Cardiac muscle cell (in vitro differentiated cells and primary cell): ENCODE measurements at places on chromosomes 16 and 17. TPM values are rescaled to one million over a fixed set of nuclear protein-coding genes. Genes with fewer than 3 reads are reported as not detected.
A peak's percentile ranks its signal among the peaks of the same experiment; 100 is the strongest.

Gene ARL2BP
- 128 and 144 TPM in 2 replicates for polyA plus RNA-seq

DNA sequence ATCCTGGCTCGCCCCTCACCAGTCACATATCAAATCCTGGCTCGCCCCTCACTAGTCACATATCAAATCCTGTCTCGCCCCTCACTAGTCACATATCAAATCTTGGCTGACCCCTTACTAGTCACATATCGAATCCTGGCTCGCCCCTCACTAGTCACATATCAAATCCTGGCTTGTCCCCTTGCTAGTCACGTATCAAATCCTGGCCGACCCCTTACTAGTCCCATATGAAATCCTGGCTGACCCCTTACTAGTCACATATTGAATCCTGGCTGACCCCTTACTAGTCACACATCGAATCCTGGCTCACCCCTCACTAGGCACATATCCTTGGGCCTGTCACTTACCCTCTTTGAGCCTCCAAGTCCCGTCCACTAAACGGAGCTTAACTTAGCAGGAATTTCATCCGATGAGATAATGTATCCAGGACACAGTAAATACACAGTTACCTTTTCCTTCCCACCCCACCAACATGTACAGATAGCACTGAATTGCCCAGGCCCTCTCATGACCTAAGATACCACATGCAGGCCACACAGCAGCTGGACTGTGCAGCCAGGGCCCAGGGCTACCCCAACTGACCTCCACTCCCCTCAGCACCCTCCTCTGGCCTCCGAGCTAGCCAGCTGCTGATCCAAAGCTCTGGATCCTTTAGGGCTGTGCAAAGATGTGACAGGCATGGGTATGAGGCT lies 157.8 kb upstream of the RPH3AL start:
- peaks cover 4% of the 10 kb centered on the region for H3K4me1 ChIP-seq
- H3K36me3 ChIP-seq = no peaks in the 10 kb centered on the region
- no peak overlapping the region for H3K4me3 ChIP-seq

DNA sequence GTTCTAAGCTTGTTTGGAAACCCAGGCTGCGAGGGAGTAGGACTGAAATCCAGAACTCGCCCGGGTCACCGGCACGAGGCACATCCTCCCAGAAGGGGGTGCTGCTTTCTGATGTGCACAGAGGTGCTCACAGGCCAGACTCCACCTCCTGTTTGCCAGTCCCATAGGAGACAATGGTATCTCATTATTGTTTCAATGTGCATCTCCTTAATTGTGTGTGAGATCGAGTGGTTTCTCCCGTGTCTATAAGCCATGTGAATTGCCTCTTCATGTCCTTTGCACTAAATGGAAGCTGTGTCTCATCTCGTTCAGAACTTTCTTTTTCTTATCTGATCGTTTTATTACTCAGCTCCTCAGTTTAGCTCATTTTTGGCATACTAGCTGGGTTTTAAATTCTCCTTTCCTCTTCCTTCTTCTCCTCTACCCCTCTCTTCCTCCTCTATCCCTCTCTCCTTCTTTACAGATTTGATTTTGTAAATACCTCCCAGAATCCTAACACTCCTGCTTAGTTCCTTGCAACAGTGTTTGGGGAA lies 32.1 kb upstream of the PRKCB start:
- H3K27me3 ChIP-seq = no peaks in the 10 kb centered on the region
- H3K36me3 ChIP-seq = no peaks in the 10 kb centered on the region
- no peak overlapping the region for H3K27ac ChIP-seq
- no peaks in the 10 kb centered on the region for H3K4me1 ChIP-seq
- H3K4me3 ChIP-seq = no peak overlapping the region

- H3K27ac ChIP-seq = peak overlapping the region; percentile 73
- H3K4me3 ChIP-seq = no peak overlapping the region
- no peak for DNase-seq
- no peaks in the 10 kb centered on the region for H3K27me3 ChIP-seq
These were observed 53.7 kb downstream of the SF3B3 start for GRCh38 chr16:70577256-70577698.

- no peaks in the 10 kb centered on the region for H3K4me1 ChIP-seq
- DNase-seq = peak; percentile 36
- no peak overlapping the region for H3K27ac ChIP-seq
These were observed 10.9 kb upstream of the C16orf54 start for GRCh38 chr16:29756654-29757053.

Gene C16orf86
- 1.7 and 5.1 TPM in 2 replicates for polyA plus RNA-seq

Gene TRPV2
- 0.72 and 0.93 TPM in 2 replicates for polyA plus RNA-seq

DNA sequence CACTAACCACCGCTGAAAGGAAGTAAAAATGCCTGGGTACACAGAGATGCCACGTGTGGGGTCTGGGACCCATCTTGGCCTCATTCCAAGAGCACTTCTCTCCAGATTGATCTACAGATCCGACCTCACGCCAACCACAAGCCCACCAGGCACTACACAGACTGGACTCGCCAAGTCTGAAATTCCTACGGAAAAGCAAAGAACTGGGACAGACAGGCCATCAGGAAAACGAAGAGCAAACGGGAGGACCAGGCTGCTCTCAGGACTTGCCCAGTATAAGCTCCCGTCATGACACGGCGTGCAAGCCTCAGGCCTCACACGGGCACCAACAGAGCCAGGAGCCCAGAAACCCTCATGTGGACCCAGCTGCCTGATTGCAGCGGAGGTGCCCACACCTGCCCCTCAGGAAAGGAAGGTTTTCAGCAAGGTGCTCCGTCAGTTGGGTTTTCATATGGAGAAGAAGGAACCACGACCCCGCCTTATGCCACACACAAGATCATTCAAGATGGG lies 20.1 kb upstream of the C16orf95 start:
- H3K36me3 ChIP-seq = peaks cover 6% of the 10 kb centered on the region
- no peak for DNase-seq
- H3K4me3 ChIP-seq = no peak overlapping the region
- no peak overlapping the region for H3K27ac ChIP-seq

DNA sequence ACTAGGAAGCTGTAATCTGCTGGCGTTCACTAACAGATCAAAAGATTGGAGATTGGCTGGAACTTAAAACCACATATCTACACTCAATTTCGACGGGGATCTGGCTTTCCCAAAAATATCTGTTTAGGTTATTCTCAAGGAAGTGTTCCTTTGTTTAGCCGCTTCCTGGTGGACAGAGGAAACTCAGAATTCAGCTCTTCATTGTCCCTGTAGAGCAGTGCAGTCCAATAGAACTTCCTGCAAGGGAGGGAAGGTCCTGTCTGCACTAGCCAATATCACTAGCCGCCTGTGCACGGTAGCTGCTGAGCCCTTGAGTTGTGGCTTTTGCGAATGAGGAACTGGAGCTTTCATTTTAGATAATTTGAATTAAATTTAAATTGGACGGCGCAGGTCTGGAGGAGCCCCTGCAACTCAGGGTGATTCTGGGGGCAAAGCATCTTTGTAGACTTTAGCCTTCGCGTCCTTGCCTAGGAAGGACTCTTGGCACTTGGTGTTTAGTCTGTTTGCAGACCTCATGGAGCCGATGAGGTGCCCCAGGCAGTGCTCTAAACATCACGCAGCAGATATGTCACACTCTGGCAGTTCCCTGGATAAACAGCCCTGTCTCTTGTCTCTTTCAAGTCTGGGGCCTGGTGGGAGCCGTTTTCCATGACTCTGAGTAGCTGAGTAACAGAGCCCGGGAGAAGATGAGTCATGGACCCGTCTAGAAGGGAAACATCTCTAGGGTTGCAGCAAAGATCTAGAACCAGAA lies 122.2 kb downstream of the CCDC182 start:
- H3K27me3 ChIP-seq = no peaks in the 10 kb centered on the region
- DNase-seq = peak; percentile 58
- peaks cover 37% of the 10 kb centered on the region for H3K4me1 ChIP-seq
- peaks cover 4% of the 10 kb centered on the region for H3K36me3 ChIP-seq
- H3K4me3 ChIP-seq = no peak overlapping the region

- no peak overlapping the region for H3K27ac ChIP-seq
- DNase-seq = no peak
- no peak overlapping the region for H3K4me3 ChIP-seq
- peaks cover 33% of the 10 kb centered on the region for H3K27me3 ChIP-seq
These were observed 3.9 kb upstream of the JPH3 start for GRCh38 chr16:87598431-87598830.
